ACHN (cell line): ENCODE measurements at places on chromosomes 4 and X.
A peak's percentile ranks its signal among the peaks of the same experiment; 100 is the strongest.

DNA sequence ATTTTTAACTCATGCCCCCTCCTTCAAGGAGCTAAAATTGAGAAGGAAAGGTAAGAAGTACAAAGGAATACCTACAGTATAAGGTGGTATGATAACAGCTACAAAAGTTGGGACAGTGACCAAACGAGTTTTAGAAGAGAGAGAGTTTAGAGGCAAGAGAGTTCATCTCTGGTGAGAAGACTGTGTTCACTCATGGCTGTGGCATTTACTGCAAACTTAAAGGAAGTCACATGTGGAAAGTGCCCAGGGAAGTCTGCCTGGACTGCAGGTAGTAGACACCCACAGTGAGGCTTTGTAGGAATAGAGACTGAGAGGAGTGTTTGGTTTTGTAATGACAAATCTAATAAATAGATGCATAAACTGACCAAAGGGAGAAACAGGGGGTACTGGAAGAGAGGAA, 493.5 kb downstream of the IL15 start:
- DNase-seq, result no peak

GRCh38 chr4:62004881-62005280, 804.8 kb downstream of the ADGRL3 start:
- no peak for DNase-seq

DNA sequence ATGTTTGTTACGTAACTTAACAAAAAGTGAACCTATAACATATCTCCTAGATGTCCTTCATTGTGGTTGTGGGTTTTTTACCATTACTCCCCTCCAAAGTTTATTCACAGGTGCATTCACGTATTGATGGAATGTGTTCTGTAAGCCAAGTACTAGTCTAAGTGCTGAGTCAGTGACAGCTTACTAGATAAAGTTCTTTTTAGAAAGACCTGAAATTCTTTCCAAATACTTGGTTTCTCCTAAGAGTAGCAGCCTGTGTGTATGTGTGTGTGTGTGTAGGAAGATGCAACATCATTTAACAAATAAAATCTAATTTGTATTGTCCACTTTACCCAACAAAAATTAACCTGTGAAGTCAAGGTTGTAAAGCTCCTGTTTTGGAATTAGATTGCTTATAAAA, 22.1 kb downstream of the NAP1L5 start:
- no peak for DNase-seq

DNA sequence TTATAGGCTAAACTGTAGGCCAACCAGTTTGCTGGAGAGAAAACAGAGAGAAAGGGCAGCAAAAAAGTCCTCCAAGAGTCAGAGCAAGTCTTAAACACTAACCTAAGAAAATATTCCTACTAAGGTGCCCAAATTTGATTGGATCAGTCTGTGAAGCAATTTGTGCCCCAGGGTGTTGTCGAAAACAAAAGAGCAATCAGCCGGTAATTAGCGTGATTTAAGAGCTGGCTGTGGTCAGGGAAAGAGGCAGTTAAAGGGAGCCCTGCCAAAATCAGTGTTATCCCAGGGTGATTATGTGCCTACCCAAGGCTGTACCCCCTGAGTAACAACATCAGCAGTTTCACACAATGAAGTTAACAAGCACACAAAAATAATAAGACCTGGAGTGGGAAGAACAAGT, 6.4 kb upstream of the BRWD3 start:
- no peak for DNase-seq

- DNase-seq, result no peak
Measured at GRCh38 chr4:7410446-7410845, 24.3 kb downstream of the PSAPL1 start.

- DNase-seq, result no peak
Measured at GRCh38 chr4:78545275-78546246, 6.0 kb upstream of the ANXA3 start.

DNA sequence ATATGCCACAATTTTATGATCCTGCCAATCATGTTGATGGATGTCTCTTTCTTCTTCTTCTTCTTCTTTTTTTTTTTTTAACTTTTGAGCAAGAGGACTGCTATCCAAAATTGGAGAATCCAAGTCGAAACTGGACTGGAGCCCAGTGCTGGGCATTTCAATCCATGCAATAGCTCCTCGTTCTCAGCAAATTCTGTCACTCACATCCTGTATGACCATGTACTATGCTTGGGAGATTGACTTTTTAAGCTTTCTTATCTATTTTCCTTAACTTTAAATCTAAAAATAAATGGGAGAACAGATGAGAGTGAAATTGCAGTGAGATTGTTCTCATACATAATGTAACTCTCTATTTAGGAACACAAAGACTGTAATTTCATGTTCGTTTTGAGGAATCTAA, 123.0 kb upstream of the PUDP start:
- DNase-seq, result no peak

- DNase-seq, result peak; percentile 22
Measured at GRCh38 chr4:82989575-82990429, 20.8 kb downstream of the LIN54 start.
